ENCODE measurements at places on chromosomes 4 and X.

DNA sequence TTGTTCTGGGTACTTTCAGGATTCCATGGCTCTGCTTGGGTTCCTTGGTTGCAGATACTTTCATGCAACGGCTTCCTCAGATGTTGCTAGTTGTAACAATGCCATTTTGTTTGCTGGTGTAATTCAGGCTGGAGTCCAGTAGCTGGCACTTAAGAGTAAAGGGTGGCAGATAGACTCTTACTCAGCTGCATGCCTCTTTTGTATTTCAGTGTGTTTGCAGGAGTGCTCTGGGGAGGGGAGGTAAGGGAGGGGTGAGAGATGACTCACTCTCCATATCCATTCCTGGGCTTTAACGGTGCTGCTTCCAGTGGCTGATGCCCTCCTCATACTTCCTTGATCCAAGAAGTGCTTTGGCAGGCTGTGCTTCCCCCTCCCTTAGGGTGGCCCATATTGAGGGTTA lies 155.2 kb downstream of the ZNF330 start:
- DNase-seq = no peak

DNA sequence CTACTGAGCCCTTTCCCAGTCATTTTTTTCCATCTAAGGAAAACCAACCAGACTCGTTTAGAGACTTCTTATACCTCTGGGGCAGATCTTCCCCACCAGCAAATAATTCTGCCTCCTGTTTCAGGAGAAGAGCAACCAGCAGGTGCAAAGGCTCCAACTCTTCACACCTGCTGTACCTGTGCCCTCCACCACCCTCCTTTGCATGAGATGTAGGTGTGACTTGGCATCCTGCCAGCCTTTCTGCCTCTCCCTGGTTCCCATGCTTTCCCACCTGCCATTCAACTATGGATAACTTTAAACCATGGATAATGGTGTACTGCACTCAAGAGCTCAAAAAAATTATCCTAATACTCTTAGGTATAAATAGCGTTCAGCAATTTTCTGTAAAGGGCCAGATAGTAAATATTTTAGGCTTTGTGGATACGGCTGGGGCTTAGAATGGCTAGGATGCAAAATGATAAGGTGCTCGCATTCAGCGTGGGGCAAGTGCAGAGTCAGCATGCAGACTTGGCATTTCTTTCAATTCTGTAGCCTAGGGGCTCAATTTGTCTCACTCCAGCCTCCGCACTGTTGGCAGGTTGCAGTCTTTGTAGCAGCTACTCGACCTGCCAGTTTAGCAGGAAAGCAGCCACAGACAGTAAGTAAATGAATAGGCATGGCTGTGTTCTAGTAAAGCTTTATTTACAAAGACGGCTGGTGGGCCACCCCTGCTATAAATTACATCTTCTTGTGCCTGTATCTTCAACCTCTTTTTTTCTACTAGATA lies 79.8 kb downstream of the HCCS start:
- no peak for DNase-seq

DNA sequence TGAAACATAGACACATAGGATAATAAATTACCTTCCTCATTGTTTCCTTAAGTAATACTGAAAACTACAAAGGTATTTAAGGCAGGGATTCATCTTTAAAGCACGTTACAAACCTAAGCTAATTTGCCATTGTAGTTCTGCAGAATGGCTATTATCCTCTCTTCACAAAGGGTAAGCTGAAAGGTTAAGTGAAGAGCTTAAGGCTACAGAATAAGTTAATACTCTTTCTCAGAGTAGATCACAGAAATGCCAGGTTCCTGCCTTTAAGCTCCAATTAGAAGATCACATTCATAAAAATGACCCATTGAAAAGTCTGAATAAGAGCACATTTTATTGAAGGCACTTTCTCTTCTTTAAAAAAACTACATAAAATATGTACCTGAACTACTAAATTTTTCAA lies 42.1 kb upstream of the PRDM5 start:
- DNase-seq = no peak

- no peak for DNase-seq
Observed at GRCh38 chrX:69083361-69083760, 81.9 kb downstream of the PJA1 start.

GRCh38 chr4:108458681-108459080 lies 161.7 kb upstream of the RPL34 start:
- no peak for DNase-seq

DNA sequence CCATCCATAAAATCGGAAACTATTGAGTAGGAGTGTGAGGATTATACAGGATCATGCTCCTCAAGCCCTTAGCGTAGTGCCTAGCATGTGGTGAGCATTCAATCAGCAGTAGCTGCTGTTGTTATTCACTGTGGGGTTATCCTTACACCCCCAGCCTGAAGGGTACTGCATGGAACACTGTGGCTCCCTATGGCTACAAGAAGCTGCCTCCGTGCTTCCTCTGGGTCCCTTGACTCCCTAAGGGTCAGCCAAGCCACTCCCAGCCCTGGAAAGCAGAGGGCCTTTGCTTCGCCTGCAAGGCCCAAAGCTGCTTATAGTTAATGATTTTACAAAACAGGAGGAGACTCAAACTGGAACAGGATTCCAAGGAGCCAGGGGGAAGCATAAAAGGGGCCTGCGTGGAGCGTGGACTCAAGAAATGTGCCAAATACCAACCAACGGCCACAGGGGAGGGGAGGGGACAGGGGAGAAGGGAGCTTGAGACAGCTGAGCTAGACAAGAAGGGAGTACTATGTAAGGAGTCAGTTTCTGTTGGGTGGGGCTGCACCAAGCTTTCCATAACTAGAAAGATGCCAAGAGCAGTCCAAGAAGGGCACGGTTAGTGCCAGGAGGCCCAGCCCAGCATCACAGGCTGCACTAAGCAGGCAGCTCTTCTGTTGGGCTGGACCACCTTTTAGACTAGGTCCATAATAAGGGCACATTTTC lies 15.9 kb downstream of the SEPTIN6 start:
- DNase-seq = no peak

GRCh38 chr4:2009651-2010233 lies 968 bp upstream of the NELFA start:
- no peak for DNase-seq

GRCh38 chr4:38781854-38782261 lies 932 bp downstream of the TLR10 start:
- no peak for DNase-seq

- DNase-seq = no peak
Observed at GRCh38 chrX:13109817-13110216, 65.4 kb upstream of the FAM9C start.

DNA sequence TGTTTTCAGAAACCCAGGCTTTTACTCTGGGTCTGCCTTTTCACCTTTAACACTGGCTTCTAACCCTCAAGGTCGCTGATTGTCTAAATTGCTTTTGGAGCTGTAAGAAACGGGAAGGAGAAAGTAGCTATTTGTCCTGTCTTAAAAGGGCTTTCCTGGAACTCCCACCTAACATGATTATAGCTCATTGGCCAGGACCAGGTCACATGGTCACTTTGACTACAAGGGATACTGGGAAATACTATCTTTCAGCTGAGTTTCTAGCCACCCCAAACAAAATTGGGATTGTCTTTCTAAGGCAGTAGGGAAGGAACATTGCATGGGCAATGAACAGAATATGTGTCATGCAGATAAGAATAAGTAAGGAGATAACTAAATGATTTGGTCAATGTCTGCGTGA lies 106.7 kb upstream of the ARHGAP24 start:
- DNase-seq = no peak

GRCh38 chrX:39560271-39560670 lies 537.5 kb downstream of the BCOR start:
- DNase-seq = no peak

DNA sequence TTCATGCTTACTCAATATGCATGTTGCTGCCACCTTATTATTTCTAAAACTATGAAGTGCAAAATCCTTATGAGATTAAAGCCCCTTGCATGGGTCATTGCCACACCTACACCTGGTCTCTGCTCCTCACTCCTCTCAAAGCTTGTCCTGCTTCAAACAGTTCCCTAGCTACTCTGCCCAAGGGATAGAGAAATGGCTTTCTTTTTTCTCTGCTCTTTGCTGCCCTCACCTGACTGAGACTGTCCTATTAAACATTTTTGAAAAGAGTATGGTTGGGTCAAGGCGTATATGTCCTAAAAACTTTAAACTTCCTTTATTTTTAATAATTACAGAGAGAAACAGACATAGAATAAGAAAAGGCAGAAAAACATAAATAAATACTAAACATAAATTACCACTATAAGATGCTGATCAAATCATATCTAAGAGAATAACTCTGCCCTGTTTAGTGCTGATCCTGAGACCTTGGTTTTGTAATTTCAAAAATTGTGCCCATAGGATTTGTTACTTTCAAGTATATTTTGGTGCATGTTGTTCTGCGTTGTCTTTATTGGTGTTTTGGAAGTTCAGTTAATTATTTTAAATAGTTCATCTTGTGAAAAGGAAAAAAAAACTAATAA lies 704.9 kb upstream of the PABPC4L start:
- no peak for DNase-seq

GRCh38 chr4:98481167-98481566 lies 177.2 kb downstream of the TSPAN5 start:
- no peak for DNase-seq

DNA sequence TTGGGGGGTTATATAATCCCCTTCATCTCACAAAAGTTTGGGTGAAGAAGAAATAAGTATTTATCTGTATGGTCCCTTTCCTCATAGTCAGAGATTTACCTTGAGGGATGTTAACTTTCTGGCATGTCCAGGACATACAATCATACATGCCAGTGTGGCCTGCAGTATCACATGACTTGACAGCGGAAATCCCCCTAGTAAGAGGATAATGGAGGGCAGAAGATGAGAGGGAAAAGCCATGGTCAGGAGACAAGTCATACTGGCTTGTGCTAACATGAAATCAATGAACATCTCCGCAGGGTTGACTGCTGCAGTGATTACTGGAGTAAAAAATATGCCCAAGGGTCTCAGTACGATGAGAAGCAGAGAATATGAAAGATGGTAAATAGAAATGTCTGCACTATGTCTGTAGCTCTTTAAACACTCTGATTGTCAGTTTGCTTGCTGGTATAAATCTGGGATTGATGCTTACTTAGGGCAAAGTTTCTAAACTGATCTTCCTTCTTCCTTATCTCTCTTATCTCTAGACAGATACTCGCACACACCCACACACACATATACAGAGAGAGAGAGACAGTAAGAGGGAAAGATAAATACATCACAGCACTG lies 1385.6 kb upstream of the ADGRL3 start:
- no peak for DNase-seq

- DNase-seq = no peak
Observed at GRCh38 chr4:154973244-154974035, 192.4 kb downstream of the RBM46 start.

GRCh38 chrX:19698122-19698521 lies 182.8 kb upstream of the MAP3K15 start:
- DNase-seq = no peak

GRCh38 chrX:154734061-154734781 lies 16.7 kb downstream of the GAB3 start:
- no peak for DNase-seq

DNA sequence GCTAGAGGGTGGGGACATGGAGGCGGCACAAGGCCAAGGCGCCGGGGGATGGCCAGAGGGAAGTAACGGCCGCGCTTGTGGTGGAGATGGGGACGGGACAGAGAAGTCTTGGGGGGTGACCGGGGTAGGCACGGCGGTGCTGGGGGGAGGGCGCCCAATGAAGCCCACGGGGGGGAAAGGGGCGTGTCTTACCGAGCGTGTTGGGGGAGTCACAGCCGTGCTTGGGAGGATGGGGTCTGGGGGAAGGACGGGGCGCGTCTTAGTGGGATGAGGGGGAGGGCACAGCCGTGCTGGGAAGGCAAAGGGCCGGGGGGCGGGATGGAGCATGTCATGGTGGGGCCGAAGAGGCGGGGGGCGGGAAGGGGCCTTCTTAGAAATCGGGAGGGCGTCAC lies 952 bp downstream of the ARSD start:
- no peak for DNase-seq

DNA sequence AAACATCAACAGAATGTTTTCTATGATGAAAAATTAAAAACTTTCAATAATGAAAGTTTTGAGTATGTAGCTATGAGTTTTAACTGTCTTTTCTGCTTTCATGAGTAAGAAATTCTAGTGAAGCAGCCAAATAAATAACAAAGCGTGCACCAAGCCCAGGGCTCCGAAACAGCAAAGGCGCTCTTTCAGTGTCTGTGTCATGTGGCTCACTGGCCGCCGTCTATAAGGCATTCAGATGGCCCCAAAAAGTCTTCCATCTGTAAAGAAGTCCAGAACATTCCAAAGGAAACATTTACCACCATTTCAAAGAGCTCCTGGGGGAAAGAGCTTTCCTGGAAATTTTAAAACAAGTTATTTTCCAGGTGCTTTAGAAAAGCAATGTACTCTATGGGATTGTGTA lies 139.9 kb downstream of the AFAP1 start:
- DNase-seq = no peak

- DNase-seq = no peak
Observed at GRCh38 chr4:54447304-54447703, 210.5 kb upstream of the KIT start.

DNA sequence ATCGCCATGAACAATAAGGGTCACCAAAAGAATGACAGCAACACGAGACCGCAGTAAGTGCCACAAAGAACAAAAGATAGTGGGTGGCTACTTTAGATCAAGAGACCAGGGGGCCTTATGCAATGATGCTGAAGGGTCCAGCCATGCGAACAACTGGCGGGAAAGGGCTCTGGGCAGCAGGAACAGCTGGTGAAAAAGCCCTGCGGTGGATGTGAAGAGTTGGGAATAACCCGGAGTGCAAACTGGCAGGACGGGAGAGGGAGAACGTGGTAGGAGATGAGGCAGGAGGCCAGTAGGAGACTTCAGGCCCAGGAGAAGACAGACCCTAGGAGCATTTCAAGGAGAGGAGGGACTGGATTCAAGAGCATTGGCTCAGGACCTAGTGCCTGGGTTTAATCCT lies 120.2 kb downstream of the AFAP1 start:
- no peak for DNase-seq

GRCh38 chrX:25013632-25014365 lies 2.0 kb downstream of the ARX start:
- DNase-seq = no peak

GRCh38 chrX:52821079-52821760 lies 10.1 kb downstream of the XAGE5 start:
- no peak for DNase-seq

- DNase-seq = no peak
Observed at GRCh38 chrX:154809939-154810665, 4.8 kb upstream of the MPP1 start.

- DNase-seq = no peak
Observed at GRCh38 chr4:8242782-8243560, 26.6 kb upstream of the HTRA3 start.

DNA sequence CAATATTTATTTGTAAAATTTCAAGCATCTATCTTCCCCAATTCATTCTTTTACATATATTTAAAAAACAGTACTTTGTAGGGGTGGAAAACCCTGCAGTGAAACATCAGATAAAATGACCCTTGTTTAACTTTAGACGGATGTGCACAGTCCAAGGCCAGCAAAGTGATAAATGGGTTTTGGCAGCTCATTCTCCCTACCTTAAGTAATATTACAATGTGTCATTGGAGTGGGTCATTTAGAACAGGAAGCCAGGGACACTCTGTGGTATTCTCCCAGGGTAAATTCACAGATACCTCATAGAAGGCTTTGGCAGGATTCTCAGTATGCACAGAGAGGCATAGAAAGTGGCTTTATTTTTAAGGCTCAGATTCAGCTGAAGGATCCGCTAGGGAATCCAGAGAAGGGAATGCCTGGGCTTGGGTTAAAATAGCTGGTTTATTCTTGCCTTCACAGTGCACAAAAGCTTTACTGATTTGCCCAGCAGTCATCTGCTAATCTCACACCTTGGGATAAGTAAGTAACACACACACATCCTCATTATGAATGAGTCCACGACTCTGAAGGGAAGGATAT lies 206.7 kb downstream of the RASL11B start:
- no peak for DNase-seq
